Aorta (tissue), 5 donors: ENCODE measurements at places on chromosomes 6 and 20. TPM values are rescaled to one million over a fixed set of nuclear protein-coding genes. Genes with fewer than 3 reads are reported as not detected.

DNA sequence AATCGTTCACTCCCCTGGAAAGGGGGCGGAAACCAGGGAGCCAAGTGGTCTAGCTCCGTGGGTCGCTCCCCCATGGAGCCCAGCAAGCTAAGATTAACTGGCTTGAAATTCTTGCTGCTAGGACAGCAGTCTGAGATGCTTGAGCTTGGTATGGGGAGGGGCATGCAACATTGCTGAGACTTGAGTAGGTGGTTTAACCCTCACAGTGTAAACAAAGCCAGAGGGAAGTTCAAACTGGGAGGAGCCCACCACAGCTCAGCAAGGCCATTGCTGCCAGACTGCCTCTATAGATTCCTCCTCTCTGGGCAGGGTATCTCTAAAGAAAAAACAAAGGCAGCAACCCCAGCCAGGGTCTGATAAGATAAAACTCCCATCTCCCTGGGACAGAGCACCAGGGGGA, 43.2 kb downstream of the COL21A1 start:
- DNase-seq, result no peak

DNA sequence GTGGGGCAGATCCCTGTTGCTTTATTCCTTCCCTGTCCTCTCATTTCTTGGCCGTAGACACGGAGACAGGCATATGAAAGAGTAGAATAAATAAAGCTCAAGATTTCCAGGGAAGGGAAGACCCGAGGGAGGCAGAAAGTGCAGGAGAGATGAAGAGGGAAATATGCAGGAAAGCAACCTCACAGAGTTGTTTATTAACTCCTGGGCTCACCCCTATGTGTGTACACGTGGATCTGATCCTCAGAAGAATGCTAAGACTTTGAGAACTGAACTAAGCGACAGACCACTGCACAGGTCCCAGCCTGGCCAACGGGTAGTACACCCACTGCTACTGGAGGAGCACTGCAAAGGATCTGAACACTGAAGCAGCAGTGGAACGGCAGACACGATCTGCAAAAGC, 156.2 kb downstream of the KIF16B start:
- no peak for DNase-seq

DNA sequence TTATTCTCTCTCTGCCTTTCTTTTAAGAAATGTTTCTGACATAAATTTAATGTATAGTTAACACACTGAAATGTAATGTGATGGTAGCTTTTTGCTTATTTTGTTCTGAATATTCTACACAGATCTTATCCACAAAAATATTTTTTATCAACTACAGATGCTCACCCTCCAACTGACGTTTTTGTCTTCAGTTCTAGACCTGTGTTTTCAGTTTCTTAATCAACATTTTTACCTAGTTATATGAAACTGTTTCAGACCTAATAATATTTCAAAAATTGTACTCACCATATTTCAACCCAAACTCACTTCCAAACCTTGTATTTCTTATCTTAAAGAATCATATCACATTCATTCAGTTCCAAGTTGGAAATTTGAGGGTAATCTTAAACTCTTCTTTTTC, 452.8 kb downstream of the RFPL4B start:
- no peak for DNase-seq

DNA sequence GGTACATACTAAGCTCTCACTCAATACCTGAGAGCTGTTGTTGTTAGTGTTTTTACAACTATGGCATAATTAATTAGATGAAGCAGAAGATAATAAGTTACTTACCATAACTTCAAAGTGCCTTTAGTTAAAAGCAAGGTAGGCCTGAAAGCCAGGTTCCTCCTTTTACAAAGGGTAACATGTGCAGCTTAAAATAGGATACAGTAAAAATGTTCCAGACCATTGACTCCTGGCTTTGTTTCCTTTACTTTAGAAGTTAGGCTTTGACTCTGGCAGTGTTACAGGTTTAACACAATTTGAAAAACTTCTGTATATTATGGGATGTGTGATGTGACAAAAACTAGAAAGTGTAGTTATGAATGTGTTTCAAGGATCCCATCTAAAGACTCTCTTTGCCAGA, 522.5 kb downstream of the EPM2A start:
- no peak for DNase-seq

GRCh38 chr6:139801571-139802321, 427.3 kb upstream of the CITED2 start:
- no peak for DNase-seq

Gene SRMS
- not detected for total RNA-seq

Gene PDYN
- not detected for total RNA-seq

Gene RAET1G
- not detected for total RNA-seq

Gene FRK
- total RNA-seq, result 18.3 TPM

Gene NRN1
- total RNA-seq, result 35.9 TPM

Gene ME1
- 21.0 TPM for total RNA-seq
